Ecto neural progenitor cell (in vitro differentiated cells): ENCODE measurements at places on chromosomes 5 and 9.

DNA sequence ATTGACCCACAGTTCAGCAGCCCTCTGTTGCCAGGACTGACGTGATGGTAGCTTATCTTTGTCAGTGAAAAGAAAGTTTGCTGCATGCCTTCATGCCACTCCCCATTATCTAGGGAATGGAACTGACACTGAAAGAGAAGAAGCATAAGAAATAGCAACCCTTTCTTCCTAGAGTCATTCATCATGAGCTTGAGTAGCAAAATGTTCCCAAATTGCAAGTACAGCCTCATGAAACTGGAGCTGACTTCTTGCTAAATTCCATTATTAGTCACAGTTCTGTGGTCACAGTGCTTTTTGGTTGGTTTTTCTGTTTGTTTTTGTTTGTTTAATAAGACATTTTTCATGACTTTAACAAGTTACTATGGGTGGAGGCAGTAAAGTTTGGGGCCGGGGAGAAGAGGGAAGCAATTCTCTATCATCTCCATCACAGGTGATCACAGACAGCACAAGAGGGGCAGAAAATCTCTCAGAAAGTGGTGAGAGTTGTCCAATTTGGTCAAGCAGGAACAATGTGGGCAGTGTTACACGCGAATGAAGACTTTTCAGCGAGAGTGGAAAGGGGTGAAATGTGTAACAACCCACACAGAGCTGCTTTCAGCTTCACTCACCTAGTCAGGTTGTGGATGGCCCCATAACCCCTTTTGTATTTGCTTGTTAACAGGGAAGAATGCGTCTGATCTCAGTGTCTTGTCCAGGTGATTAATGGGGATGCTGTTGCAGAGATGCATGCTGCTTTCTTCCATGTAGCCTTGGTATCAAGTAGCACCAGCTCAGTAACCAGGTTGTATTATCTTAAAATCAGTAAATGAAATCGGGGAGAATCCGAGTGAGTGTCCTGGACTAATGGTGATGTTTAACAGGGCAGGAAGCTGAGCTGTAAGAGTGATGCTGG lies 440.4 kb downstream of the DMRT2 start:
- no peak for DNase-seq

DNA sequence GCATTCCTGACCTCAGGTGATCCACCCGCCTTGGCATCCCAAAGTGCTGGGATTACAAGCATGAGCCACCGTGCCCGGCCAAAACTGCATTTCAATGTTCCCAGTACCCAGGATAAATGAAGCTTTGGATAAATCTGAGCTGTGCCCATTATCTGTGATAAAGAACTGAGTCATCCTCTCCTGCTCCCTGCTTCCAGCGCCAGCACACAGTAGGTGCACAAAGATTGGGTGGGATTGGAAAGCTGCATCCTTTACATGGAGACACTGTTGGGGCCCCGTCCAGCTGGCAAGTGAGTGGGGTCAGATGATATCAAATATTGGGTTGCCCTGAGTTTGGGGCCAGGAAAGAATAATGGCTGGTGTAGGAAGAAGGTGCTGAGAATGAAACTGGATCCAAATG lies 17.4 kb downstream of the SH2D3C start:
- no peak for DNase-seq

DNA sequence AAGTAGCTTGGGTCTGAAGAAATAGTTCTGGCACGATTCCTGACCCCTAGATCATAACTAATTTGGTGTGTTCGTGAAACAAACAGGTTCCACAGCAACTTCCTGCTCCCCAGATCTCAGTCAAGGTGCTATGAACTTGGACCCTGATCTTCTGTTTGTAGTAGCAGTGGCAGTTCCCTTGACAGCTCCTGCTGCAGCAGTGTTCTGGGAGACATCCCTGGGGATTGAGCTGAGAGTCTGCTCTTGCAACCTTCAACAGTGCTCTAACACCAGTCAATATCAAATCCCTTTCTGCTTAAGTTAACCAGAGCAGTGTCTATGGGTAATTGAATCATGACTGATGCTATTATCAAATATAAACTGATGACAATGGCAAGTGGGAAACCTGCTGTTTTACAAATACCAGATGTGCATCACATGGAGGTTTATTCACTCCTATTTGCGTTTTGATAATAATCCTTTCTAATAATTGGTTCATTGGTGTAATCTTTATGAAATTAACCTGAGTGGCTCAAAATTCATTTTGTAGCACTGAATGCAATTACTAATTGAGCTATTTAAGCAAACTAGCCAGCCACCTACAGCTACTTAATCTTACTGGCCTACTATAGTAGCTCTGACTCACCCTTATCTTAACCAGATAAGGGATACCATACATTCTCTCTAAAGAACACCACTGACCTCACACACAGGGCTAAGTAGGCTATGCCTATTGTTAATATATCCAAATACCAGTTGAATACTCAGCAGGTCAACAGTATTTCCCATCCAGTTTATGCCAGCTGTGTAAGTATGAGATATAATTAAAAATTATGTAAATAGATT lies 21.9 kb downstream of the KDM4C start:
- DNase-seq = no peak

GRCh38 chr5:98588215-98588614 lies 185.2 kb upstream of the RGMB start:
- no peak for DNase-seq

DNA sequence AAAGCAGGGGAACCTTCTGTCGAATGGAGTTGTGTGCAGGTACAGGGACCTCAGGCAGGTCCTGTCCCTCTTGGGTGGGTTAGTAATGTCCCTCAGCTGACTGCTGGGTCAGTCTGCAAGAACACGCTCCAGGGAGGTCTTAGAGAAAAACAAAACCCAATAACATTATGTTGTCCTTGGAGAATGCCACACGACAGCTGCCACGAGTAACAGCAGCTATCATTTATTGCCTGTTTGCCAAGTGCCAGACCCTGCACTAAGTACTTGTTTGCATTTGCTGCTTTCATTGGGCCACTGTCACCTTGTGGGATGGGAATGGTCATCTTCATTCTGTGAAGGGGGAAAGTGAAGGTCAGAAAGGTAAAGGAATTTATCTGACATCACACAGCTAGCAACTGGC lies 310.3 kb downstream of the SLIT3 start:
- DNase-seq = no peak

GRCh38 chr9:98994172-98995058 lies 50.7 kb downstream of the COL15A1 start:
- DNase-seq = peak; percentile 16
